Central memory CD4-positive, alpha-beta T cell (primary cell): ENCODE measurements at places on chromosomes 3 and 15.

- DNase-seq = no peak
Observed at GRCh38 chr3:176009256-176009655, 1150.1 kb downstream of the NAALADL2 start.

GRCh38 chr15:81170511-81170910, 26.2 kb upstream of the IL16 start:
- no peak for DNase-seq

DNA sequence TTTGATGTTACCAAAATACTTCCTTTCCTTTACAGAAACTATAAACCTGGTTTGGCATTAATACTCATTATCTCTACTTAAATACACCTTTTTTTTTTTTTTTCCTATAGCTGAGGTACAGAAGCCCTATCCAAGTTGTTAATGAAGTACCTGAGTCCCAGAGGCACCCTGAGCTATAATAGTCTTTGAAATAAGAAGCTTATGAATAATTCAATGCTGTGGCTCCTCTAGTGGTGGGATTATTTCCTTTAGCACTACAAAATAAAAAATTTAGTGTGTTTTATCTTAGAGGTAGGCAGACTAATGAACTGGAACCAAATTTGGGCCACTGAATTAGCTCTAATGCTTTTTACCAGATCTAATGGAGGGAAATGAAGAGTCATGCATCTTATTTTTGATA, 611.9 kb downstream of the EDEM1 start:
- DNase-seq = no peak

- no peak for DNase-seq
Observed at GRCh38 chr3:90015688-90016356, 908.4 kb downstream of the EPHA3 start.

DNA sequence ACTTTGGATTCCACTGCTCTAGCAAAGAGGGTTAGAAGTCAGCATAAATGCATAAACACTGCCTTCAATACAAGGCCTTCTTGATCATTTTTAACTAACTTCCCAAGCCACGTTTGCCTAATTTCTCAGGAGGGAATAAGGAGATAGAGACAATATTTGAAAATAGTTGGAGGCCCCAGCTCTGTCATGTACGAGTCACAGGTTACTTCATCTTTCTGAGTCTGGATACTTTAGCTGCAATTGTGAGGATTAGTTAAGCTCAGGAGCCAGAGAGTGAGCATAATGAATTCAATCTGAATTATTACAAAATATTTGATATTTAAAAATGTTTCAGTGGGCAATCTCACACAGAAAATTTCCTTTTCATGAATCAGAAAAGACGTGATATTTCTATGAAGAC, 298.9 kb downstream of the SHOX2 start:
- DNase-seq = no peak

GRCh38 chr3:25663869-25664811, 567 bp downstream of the TOP2B start:
- DNase-seq = peak; percentile 61

- no peak for DNase-seq
Observed at GRCh38 chr15:83854321-83854720, 200.4 kb downstream of the ADAMTSL3 start.

DNA sequence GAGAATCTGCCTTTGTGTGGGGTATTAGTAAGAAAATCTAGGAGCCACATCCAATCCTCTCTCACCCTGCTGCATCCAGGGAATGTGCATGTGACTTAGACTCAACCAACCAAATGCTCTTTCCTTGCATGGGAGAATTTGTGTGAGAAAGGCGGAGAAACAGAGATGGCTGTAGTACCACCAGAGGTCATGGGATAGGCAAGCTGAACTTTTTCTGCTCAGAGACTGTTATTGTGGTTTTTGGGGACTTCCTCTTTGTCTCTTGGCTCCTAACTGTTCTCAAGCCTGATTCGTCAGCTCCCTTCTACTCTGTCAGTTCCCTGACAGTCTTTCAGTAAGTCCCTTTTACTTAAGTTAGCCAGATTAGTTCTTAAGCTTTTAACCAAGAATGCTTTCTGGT, 2.6 kb upstream of the ZSCAN2 start:
- DNase-seq = peak; percentile 72

DNA sequence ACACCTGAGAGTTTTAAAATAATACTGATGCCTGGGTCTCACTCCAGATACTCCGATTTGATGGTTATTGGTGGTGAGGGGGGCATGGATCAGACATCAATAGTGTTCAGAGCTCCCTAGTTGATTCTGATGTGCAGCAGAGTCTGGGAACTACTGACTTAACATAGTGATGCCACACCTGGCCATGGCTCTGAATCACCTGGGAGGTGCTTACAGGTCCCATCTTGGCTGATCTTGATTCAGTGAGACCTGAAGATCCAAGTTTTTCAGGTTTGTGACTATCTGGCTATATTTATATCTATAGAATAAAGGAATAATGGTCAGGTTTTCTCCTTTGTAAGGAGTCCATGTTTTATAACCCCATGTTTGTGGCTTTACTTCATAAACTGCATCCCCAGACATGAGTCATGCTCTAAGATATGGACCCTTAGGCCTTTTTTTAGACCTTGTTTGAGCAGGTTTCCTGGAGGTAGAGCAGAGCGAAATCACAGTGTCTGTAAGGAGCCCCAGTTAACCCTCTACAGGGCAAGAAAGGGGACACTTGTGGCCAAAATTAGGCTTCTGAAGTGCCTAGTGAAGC, 101.4 kb downstream of the LARS2 start:
- no peak for DNase-seq

DNA sequence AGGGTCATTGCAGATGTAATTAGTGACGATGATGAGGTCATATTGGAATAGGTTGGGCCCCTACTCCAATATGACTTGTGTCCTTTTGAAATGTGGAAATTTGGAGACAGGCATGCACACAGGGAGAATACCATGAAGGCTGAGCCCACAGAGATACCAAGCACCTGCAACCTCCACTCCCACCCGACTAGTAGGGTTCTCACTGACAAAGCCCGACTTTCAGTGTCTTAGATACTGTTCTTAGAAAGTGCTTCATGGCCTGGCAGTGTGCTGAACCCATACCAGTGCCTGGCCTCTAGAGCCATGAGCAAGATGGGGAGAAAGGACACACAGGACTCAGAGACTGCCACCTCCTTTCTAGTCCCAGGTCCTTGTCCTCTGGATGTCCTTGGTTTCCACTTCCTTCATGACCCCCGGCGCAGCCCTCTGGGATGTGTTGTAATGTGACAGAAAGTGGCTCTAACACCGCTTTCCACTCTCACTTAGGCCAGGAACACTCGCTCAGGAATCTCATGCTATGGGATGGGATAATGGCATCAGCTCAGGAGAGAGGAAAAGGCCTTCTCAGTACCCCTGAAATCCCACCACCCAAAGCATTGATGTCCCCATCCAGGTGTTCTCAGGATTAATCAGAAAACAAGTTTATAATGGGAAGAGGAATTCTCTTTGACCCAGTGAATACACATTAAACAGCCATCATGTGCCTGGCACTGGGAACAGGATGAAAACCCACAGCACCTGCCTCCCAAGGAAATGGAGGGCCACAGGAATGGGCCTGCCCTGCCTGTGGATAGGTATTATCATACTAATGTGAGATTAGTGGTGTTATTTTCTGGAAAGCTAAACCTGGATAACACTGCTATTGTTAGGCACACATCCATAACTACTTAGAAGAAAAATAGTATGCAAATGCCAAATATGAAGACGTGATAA, 59.9 kb downstream of the RPL39L start:
- no peak for DNase-seq

DNA sequence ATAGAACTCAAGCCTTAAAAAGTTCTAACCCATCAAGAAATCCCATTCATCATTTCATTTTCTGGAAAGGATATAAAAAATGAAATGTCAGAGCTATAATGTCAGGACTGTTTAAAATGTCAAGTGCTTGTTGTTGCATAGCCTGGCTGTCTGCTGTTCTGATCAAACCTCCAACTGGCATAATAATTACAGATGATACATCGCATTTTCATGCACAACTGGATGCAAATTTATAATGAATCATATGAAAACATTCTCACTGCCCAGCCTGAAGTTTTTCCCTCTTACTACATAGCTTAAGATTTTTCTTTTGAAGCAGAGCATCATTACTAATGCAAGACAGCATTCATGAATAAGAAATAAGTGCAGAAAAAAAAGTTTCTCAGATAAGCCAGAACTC, 46.5 kb downstream of the GUCA1C start:
- no peak for DNase-seq
